ENCODE measurements at places on chromosomes 16 and 17. TPM values are rescaled to one million over a fixed set of nuclear protein-coding genes. Genes with fewer than 3 reads are reported as not detected.

Gene TEDC2
- total RNA-seq, result 0.50 TPM

DNA sequence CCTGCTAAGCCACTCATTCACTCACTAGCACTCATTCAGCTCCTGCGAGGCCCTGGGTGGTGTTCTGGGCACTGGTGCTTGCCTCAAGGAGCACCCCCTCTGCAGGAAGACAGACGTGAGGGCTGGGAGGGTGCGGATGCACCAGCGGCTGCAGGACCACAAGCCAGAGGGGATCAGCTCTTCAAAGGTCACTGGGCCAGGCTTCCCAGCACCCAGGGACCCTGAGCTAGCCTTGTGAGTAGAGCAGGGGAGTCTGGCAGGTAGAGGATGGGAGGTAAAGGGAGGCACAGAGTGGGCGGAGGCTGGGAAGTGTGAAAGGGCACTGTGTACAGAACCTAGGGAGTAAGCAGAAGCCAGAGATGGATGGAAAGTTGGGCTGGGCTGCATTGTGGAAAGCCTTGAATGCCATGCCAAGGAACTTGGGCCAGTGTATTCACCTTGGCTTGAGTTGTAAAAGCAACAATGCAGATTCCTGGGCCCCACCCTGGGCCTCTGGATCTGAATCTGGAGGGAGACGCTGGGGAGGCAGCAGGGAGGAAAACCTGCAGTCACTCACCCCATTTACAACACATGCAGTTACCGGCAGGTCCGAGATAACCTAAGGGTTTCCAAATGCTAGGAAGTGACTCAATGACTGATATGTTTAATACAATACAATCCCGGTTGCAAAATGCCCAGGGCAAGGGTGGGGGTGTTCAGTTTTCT, 1.7 kb downstream of the IL4R start:
- peak; percentile 71 for DNase-seq

- DNase-seq, result no peak
Measured at GRCh38 chr17:76197911-76198310, 42.4 kb downstream of the RNF157 start.

Gene ERAL1
- total RNA-seq, result 26.0 TPM

GRCh38 chr17:75752802-75753513, 12.0 kb downstream of the GALK1 start:
- DNase-seq, result no peak

DNA sequence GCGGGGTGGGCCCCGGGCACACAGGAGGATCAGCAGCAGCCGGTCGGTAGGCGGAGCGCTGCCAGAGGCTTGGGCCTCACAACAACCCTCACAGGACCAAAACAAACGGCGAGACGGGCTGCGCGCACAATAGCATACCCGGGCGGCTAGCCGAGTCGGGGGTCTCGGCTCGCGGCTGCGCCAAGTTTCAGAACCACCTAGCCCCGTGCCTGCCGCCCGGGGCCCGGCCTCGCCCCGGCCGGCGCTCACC, 732 bp downstream of the ULK2 start:
- DNase-seq, result no peak

DNA sequence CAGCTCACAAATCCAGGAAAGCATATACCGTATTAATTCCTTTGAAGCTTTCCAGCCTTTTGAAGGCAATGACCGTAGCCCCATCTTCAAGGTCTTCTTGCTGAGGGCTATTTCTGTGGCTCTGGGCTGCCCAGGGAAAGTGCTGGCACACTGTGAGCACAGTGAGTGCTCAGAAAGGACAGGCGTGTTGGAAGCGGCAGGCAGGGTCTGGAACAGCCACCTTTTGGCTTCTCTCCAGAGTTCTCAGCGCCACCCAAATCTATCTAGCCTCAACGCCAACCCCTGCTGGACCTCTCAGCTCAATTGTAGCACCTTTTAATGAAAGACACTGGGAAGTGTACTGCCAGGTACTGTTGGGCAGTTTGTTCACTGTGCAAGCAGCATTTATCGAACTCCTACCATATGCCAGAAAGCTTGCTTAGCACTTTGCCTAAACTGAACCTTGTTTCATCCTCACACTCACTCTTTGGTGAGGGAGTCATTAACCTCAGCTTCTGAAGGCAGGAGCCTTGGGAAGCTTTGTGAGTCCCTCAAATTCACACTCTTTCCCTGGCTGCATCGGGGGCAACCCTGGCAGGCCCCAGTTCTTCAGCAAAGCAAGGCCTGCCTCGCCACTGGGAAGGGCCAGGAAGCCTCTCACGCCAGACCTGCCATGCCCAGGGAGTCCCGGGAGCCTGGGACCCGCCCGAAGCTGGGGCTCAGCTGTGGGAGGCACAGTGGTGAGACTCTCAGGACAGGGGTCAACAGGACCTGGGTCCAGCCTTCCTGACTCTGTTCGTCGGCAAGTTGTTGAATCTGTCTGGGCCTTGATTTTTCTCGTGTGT, 13.5 kb upstream of the CIBAR2 start:
- DNase-seq, result no peak

Gene FOXN1
- not detected for total RNA-seq

GRCh38 chr16:27867122-27868110, 196.1 kb downstream of the GSG1L start:
- no peak for DNase-seq

GRCh38 chr16:57773655-57774295, 28.5 kb downstream of the KIFC3 start:
- no peak for DNase-seq

GRCh38 chr16:83443972-83444371, 363.8 kb upstream of the HSBP1 start:
- no peak for DNase-seq

Gene PITPNC1
- total RNA-seq, result 45.4 TPM

- peak; percentile 96 for DNase-seq
Measured at GRCh38 chr17:39244600-39245570, 19.1 kb upstream of the STAC2 start.

Gene KIF2B
- total RNA-seq, result not detected

DNA sequence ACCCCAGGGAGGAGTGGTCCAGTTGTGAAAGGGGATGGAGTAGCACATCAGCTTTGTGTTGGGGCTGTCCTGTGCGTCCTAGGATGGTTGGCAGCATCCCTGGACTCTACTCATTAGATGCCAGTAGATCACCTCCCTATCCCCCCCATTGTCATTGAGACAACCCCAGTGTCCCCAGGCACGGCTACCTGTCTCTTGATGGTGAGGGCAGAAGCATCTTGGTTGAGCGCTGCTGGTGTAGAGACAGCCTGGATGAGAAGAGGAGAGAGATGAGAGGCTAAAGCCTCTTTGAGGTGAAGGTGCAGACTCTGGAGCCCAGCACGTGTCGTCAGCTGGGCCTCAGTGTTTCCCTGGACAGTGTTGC, 55.4 kb downstream of the TNFRSF13B start:
- DNase-seq, result no peak

GRCh38 chr16:11066261-11066870, 122.0 kb downstream of the CLEC16A start:
- DNase-seq, result no peak

GRCh38 chr16:17416461-17417311, 54.1 kb downstream of the XYLT1 start:
- no peak for DNase-seq

Gene GRIN2A
- 1.2 TPM for total RNA-seq

DNA sequence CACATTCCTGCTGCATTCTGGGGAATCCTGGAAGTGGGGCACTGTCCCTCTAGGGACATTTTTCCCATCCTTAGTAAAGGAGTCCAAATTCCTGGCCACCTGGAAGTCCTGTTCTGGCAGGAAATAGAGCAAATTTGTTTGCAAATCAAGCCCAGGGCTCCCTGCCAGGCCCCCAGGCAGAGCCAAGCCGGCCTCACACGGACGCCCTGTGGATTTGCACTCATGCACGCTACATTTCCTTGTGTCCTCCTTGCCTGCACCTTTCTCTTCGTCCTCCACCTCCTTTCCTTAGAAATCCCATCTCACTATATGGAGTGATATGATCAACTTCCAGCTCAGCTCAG, 7.0 kb upstream of the CALB2 start:
- no peak for DNase-seq

DNA sequence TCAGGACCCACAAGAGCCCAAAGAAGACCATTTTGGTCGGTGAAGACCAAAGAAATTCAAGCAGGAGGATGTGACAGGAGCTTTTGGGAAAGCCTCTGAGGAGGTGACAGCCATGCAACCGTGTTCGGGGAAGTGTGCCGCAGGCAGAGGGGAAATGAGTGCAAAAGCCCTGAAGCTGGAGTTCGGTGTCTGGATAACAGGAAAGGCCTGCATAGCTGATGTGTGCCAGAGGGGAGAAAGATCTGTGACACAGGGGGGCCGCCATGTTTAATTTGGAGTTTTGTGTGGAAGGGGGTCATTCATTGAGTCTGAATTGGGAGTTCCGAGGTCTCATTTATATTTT, 870 bp upstream of the ZC3H7A start:
- no peak for DNase-seq

Gene TSPAN10
- 0.48 TPM for total RNA-seq

DNA sequence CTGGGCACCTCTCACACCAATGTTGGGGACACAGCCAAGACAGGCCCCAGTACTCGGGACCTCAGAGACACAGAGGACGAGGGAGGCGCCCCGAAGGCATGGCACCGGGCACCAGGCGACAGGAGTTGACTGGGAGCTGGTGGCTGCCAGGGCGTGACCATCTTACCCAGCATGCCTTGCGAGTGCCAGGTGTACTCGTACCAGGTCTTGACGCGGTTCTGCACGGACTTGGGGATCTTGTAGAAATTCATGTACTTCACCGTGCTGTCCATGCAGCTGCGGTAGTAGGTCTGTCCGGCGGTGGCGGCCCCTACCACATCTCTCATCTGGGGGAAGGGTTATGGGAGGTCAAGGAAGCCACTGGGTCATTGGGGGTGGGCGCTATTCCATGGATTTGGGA, 67.3 kb downstream of the CNGB1 start:
- DNase-seq, result no peak

DNA sequence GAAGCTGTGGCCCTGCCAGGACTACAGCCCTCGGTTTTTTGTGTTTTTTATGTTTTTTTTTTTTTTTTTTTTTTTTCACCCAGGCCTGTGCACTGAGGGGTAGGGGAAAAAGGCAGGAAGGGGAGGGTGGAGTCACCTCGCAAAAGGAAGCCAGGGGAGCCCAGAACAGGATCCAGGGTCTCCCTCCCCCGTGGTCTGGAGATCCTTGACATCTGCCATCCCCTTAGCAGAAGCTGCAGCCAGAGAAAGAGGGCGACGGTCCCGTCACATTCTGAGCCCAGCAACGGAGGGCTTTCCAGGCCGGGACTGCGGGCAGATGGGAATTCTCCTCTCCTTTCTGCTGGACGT, 29.1 kb upstream of the PHOSPHO1 start:
- DNase-seq, result no peak

DNA sequence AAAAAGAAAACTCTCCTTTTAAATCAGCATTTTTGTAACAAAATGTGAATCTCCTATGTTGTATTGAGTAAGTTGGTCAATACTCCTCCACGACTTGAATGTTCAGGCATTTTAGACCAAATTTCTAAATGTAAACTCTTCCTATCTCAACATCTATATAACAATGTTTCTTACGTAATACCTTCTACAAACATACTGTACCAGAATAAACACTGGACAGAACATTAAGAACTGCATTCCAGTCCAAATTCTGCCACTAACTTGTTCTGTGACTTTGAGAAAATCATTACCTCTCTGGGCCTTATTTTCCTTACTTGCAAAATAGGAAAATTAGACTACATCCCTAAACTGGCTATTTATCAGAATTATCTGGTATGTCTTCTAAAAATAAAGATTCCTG, 40.1 kb downstream of the AKAP10 start:
- DNase-seq, result no peak

GRCh38 chr17:68383443-68384321, 73.6 kb downstream of the WIPI1 start:
- no peak for DNase-seq

DNA sequence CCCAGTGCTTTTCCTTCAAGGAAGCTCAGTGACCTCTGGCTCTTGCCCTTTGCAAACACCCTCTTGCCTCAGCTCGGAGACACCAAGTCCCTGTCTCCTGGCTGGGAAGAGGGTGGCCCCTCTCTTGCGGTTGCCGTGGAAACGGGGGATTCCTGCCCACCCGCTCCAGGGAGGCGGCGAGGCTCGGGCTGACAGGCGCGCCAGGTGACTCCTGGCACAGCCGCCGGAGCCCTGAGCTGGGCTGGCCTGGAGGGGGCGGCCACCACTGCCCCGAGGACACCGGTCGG, 71.4 kb downstream of the ABR start:
- DNase-seq, result no peak

Gene SOX9
- total RNA-seq, result 7.9 TPM

- no peak for DNase-seq
Measured at GRCh38 chr17:64171041-64171440, 41.1 kb upstream of the ERN1 start.

- no peak for DNase-seq
Measured at GRCh38 chr16:30087181-30087898, 4.4 kb downstream of the TBX6 start.

DNA sequence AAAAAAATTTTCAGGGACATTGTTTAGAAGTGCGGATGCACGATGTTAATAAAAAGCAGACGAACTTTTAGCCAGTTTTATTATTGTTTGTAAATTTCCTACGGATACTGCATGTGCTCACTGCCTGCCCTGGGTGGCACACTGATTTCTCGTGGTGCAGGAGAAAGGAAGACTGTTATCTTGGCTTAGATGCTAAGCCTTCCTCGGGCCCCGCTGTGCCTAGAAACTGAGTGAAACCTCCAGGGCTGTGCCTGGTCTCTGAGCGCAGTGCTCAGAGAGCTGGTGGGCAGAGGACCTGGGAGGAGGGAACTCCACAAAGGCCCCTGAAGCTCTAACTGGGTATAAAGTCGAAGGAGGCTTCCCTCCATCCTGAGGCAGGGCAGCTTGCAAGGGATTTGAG, 35.4 kb upstream of the TNRC6C start:
- no peak for DNase-seq

Gene C17orf78
- not detected for total RNA-seq

DNA sequence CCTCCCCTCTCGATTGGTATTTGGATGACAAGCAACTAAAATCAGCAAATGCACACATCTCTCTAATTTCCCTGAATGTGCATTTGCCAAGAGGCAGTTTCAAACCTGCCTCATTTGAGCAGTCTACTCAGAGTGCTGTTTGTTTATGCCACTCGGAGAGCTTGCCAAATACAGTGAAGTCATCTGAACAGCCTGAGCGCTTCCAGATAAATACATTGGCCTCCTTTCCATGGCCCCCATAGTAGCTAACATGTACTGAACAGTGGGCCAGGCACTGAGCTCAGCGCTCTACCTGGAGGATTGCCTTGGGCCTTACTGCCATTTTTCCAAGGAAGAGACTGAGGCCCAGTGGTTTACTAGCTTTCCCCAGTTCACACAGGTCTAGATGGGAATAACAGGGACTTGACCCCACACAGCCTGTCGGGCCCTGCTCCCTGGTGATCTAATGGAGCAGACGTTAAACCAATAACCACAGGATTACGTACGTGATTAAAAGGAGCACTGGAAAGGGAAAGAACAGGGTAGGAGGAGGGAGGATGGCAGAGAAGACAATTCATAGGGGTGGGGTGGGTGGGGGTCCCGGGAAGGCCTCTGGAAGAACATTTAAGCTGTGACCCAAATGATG, 18.7 kb upstream of the ANKRD40CL start:
- no peak for DNase-seq

DNA sequence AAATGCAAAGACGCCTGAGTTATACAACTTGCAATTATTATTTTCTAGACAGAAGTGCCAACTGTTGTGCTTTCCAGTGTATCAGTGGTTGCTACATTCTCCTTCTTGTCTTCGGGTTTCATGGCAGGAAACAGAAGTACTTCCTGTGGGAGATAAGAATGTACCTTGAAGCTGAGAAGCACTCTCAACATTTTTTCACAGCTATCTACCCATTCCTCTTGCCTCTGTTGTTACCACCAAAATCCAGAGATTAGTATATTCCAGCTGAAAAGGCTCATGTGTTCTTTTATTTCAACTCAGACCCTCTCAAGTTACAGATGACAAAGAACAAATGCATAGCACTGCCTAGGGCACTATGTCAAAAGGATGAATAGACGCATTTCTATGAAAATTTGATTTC, 4.8 kb upstream of the ADAT1 start:
- DNase-seq, result no peak

Gene STX1B
- 1.9 TPM for total RNA-seq

Measured in omental fat pad (tissue), 4 donors.